HS-5 (cell line): ENCODE measurements at places on chromosomes 16 and 17.
A peak's percentile ranks its signal among the peaks of the same experiment; 100 is the strongest.

GRCh38 chr17:44217738-44218343, 1.6 kb downstream of the UBTF start:
- DNase-seq, result no peak

DNA sequence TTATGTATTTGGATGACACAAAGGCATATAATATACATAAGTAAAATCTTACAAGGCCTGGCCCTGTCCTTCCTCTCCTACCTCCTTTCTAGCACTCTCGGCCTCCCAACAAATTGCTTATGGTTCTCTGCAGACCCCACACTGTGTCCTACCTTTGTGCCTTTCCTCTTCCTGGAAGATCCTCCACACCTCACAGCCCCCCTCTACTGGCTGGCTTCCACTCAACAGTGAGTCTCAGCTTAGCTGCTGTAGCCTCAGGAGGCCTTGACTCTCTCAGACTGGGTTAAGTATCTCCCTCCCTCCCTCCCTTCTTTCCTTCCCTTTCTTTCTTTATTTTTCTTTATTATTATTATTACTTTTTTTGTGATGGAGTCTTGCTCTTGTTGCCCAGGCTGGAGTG, 8.3 kb upstream of the SLC52A1 start:
- DNase-seq, result no peak

DNA sequence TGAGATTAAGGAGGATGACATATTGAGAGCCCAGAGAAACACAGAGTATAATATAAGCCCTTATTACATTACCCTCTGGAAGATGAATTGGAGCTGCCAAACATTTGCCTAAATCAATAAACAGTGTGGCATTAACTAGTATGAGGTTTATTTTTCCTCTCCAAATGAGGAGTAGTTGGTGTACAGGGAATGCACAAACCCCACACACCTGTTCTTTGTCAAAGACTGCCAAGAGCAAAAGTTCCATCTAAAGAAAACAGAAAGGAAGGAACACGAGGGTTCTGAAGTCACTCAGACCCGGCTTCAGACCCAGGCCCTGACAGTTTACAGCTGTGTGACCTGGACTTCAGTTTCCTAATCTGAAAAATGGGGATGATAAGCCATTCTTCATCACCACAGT, 138.1 kb downstream of the SHISA9 start:
- no peak for DNase-seq

DNA sequence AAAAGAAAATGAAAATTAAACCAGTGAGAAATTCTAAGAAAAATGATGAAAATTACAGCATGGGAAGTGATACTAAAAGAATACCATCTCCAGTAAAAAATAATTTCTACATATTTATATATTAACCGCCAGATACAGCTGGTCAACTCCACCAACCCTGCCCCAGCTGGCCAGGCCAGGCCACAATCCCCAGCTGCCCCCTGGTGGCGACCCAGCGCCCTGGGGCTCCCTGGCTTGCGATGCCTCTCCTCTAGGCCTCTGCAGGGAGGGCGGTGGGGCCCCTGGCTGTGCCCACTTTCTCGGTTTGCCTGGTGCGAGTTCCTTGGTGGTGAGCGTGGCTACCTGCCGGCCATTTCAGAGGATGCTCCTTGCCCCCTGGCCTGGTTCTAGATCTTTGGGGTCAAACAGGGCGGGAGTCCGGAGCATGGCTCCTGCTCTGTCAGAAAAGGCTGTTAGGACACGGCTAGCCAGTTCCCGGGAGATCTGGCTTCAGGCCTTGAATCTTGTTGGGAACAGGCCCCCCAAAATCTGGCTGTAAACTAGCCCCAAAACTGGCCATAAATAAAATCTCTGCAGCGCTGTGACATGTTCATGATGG, 14.5 kb downstream of the GLIS2 start:
- DNase-seq, result no peak

DNA sequence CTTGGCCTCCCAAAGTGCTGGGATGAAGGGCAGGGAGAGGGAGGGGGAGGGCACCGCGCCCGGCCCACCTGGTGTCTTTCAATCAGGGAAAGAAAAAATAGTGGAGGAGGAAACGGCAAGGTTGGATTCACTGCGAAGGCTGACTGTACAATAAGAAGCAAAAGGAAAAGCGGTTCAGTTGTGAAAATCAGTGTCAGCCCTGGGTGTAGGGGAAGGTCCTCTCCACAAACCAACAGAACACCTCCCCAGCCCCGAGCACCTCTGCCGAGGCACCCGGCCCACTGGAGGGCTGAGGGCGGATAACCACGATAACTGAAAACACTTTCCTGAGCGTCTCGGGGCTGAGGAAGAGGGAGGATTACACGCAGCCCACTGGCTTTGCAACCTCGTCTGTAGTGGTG, 1.4 kb upstream of the SPG7 start:
- DNase-seq, result no peak

GRCh38 chr17:46167826-46168569, 25.2 kb downstream of the KANSL1 start:
- DNase-seq, result peak; percentile 43

- DNase-seq, result peak; percentile 22
These were observed 858 bp upstream of the SMARCE1 start for GRCh38 chr17:40648384-40648968.

GRCh38 chr16:66289051-66289680, 77.3 kb upstream of the CDH5 start:
- no peak for DNase-seq

DNA sequence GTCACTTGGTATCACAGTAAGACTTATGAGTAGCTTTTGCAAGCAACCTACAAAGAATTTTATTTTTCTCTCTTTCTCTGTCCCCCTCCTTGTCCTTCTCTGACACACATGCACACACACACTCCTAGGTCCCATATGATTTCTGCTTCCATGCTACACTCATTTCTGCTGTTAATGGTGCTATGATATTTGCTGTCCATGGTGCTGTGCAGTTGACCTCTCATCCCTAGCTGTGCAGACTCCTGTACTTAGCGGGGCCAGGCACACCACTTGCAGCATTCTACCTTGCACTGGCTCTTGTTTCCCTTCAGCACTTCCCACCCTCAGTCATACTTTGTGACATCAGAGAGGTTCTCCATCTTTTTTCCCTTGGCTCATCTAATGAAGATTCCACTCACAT, 158.9 kb upstream of the CNTNAP4 start:
- no peak for DNase-seq

GRCh38 chr16:70364399-70364798, 17.7 kb downstream of the DDX19A start:
- no peak for DNase-seq

- DNase-seq, result no peak
These were observed 378.6 kb upstream of the C16orf82 start for GRCh38 chr16:26688105-26688504.

DNA sequence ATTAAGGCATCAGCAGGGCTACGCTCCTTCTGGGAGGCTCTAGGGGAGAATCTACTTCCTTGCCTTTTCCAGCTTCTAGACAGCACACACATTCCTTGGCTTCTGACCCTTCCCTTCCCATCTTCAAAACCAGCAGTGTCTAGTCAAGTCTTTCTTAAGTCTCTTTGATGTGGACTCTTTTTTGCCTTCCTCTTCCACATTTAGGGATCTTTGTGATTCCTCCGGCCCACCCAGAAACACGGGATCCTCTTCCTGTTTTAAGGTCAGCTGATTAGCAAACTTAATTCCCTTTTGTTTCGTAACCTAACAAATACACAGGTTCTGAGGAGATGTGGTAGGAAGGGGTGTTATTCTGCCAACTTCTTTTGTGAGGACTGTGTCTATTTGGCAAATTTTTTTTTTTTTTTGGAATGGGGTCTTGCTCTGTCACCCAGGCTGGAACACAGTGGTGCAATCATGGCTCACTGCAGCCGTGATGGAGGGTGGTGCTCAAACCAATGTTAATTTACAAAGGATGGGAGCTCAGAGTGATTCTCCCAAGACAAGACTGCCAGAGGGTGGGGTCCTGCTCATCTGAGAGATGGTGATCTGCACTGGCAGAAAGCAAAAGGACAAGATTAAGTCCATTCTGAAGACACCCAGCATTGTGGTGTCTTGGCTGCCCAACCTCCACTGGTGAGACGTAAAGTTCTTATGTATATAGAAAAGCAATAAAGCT, 14.7 kb downstream of the KNOP1 start:
- DNase-seq, result no peak

DNA sequence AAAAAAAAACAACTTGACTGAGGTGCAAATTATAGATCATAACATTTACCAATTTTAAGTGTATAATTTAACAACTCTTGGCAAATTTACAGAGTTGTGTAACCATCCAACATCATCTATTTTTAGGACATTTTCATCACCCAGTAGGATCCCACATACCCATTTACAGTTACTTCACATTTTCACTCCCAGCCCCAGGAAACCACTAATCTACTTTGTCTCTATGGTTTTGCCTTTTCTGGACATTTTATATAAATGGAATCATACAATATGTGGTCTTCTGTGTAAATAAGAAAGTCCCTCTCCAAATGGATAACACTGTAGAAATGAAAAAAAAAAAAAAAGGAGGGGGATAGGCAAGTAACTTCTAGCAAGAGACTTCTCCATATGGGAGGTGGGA, 26.1 kb upstream of the XYLT1 start:
- no peak for DNase-seq

DNA sequence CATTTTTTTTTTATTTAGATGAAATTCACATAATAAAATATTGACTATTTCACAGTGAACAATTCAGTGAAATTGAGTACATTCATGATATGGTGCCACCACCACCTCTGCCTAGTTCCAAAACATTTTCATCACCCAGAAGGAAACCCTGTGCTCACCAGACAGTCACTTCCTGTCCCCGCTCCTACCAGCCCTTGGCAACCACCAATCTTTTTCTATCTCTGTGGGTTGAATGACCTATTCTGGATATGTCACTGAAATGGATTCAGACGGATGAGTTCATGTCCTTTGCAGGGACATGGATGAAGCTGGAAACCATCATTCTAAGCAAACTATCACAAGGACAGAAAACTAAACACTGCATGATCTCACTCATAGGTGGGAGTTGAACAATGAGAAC, 40.5 kb downstream of the ATP2C2 start:
- no peak for DNase-seq

GRCh38 chr16:24228514-24228913, 27.6 kb upstream of the CACNG3 start:
- DNase-seq, result no peak

DNA sequence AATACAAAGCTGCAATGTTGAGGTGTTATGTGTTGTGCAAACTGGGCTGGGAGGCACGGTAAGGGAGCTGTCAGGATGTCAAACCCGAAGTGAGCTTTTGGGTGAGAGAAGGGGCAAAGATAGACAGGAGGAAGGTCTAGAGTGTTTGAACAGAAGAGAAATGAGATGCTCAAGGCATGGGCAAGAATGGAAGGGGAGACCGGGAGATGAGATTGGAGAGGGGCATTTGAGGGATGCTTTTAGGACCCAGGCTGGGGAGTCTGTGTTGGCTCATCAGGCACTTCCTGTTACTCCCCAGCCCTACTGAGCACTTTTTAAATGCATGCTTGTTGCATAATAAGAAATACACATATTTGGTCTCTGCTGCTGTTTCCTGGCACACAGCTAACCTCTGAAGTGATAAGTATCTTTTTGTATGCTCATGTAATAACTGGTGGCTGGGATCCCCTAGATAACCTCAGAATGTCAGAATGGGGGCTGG, 13.7 kb downstream of the UNC45B start:
- DNase-seq, result no peak

DNA sequence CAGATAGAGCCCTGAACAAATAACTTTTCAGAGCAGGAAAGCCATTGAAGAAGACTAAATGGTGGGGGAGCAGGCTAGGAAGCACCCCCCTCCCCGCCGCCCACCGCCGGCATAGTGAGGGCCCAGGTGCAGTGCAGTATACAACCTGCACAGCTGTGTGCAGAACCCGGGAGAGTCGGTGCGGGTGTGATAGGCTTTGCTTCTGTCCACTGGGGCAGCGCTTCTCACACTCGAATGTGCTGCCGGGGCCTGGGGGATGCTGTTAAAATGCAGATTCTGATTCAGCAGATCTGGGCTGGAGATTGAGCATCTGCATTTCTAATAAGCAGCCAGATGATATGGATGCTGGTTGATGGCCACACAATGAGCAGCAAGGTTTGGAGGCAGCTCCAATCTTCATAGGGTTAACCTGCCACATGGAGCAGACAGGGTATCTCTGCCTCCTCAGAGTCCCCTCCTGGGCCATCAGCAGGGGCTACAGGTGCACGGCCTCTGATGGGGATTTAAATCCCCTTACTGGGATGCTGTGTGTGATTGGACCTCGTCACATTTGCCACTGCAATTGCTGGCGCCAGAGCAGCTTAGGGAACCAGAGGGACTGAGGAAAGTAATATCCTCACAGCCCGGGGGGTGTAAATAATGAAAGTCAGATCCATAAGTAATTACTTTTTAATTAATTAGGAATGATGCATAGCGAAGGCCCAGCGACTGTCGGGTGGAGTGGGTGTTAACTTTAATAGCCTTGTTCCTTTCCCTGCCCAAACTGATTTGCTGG, 172.0 kb upstream of the RPL38 start:
- DNase-seq, result no peak

DNA sequence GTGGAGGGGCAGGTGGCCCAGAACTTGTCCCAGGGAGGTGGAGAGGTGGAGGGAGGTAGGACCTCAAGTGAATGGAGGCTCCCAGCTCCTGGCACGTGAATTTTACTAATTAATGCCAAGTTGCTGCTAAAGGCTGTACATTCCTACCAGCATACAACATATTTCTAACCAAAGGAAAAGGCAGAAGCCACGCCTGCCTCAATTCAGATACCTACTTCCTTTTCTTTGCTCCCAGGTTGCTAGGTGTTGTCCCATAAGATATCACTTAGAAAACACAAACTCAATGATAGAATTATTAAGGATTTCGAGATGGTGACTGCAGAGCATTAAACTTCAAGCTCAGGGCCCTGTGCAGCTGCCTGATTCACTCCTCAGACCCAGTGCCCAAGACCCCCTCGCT, 20.5 kb upstream of the SMPD3 start:
- no peak for DNase-seq

DNA sequence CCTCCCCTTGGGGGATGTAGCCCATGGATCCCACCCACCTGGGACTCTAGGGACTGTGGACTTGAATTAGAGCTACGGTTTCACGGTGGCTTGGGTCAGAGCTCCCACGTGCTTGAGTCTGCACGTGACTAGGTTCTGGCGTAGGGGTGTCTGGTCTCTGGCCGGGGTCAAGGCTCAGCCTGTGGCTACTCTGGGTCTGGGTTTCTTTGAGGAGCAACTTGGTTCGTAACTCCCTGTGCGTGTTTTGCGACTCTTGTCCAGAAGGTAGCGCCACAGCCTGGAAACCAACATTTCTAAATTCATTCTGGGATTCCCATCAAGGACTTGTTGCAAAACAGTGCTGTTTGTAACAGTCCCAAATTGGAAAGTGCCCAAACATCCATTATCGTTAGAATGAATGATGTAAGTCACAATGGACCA, 470 bp upstream of the GGT6 start:
- no peak for DNase-seq
